ENCODE measurements at places on chromosomes 7 and 10.
A peak's percentile ranks its signal among the peaks of the same experiment; 100 is the strongest.

GRCh38 chr7:30851651-30852307, 59.9 kb upstream of the AQP1 start:
- DNase-seq, result no peak

DNA sequence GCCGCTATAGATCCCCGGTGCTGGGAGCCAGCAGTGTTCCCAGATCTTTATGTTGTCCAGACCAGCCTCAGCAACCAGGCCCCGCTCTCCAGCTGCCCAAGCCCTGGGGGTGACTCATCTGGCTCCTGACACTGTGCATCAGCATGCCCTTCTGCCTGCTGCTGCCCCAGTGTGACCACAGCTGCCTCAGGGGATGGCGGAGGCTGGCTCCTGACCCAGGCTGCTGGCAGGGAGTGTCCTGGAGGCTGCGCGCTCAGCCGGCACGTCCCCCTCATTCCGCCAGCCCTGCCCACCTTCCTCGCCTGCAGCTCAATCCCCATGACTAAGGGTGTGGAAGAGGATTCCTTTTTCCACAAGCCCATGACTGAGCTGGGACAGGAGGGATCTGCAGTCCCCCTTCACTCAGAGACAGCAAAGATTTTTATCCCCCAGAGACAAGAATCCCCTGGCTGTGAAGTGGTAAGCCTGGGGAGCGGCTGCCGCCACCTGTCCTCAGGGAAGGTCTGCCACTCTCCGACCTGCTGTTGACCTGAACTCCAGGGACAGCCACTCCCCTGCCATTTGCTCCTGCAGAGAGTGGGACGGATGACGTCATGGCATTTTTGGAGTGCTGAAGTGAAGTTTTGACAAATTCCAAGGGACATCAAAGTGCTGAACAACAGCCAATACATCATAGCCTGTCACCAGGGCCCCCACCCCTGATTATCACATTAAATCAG, 182.8 kb upstream of the BMPER start:
- peak; percentile 15 for DNase-seq

DNA sequence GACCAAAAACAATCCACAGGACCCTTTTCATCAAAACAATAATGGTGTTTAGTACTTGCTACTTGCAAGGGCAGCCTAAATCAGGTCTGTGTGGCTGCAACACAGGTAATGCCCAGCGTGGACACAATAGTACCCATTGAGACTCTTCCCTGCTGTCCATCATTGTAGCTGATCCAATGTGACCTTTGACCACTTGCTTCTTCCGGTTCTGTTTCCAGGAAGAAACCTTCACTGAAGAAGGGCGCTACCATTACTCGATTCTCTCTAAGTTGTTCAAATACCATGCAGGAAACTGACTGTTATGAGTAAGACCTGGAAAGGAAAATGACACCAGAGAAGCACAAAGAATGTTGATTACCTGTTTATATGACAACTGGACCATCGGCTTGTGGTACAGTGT, 1077.3 kb downstream of the KCNMA1 start:
- no peak for DNase-seq

DNA sequence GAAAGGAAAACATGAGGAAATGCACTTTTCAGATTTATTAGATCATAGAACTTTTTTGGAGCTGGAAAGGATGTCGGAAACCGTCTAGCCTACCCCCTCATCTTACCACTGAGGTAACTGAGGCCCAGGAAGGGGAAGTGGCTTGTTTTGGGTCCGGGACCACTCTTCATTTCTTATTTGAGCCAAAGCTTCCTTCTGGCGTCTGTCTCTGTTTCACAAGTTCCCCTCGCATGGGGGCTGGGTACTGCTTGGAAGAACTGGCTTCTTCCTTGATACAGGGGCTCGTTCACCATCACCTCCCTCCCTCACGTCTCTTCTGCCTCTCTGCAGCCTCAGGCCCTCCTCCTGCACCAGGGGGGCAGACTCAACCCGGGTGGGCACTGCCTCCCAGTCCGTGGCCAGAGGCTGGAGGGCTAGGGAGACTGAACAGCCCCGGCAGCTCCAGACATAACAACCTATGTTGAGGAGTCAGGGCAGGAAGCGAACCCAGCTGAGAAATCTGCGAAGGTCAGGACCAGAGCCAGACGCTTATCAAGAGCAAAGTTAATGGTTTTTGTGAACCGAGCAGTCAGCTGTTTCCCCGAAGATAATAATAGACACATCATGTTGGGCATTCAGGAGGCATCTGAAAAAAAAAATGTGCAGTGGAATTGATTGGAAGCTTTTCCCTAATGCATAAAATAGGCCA, 12.9 kb downstream of the HTRA1 start:
- DNase-seq, result no peak

GRCh38 chr7:43385309-43385680, 197.6 kb upstream of the STK17A start:
- DNase-seq, result no peak

DNA sequence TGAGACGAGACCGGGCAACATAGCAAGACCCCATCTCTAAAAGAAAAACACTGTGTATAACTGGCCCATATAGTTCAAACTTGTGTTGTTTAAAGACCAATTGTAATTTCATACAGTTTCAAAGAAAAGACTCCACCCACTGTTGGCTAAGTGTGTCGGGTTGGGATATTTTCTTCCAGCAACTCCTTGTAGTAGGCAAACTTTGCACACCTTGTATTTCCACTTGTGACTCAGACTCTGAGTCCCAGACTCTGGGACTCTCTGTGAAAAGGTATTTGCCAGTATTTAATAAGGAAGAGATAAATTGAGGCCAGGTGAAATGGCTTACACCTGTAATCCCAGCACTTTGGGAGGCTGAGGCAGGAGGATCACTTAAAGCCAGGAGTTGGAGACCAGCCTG, 29.3 kb upstream of the RHBDD2 start:
- DNase-seq, result no peak

DNA sequence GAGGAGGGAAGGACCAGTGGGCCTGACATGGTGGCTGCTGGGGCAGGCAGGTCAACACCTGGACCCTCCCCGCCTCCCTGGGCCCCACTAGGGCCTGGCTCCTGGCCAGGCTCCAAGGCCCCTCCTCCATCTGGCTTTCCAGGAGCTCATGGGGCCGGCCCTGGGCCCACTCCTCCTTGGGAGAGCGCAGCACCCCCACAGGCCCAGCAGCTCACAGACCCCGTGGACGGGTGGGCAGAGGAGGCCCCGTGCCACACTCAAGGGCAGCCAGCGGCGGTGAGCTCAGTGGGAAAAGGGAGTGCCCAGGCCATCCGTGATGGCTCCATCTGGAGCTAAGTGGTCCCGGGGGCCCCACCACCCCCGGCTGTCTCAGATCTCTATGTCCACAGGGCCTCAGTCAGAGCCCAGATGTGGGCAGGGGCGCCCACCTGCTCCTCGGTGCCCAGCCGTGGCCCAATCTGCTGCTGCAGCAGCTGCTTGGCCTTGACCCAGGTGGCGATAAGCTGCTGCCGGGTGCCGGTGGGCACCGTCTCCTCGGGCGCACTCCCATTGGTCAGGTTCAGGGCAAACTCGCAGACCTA, 32.8 kb downstream of the CFAP46 start:
- no peak for DNase-seq

DNA sequence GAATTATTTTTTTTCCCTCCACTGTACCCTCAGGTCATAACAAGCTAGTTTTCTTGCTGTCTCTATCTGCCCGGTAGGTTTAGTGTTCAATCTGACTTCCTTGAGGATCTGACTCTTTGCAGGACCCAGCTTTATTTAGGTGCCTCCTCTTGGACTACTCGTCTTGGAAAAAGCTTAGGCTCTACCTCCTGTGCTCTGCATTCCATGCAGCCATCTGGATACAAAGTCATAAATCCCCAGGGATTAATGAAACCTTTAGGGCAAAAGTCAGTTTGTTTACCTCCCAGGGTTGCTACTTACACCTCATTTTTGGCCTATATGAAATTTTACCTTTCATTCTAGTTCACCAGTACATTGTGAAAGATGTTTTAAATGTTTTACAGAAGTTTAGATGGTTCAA, 8.0 kb downstream of the STAG3 start:
- no peak for DNase-seq

- no peak for DNase-seq
These were observed 185.0 kb downstream of the ELFN1 start for GRCh38 chr7:1854866-1855724.

GRCh38 chr10:26391701-26392695, 46.1 kb upstream of the APBB1IP start:
- DNase-seq, result no peak

DNA sequence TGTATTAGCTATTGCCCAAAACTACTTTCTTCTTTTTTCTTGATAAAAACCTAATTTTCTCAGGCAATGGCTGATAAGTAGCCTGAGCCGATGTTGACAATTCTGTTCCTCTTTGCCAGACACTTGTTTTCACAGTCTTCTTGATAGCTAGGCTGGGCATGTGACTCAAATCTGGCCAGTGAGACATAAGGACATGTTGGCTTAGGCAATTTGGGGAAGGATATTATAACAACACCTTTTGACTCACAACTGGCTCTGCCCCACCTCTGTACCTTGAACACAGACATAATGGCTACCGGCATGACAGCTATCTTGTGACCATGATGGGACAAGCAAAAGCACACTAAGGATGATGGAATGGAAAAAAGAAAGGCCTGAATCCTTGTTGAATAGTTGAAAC, 72.9 kb upstream of the GPR22 start:
- no peak for DNase-seq

DNA sequence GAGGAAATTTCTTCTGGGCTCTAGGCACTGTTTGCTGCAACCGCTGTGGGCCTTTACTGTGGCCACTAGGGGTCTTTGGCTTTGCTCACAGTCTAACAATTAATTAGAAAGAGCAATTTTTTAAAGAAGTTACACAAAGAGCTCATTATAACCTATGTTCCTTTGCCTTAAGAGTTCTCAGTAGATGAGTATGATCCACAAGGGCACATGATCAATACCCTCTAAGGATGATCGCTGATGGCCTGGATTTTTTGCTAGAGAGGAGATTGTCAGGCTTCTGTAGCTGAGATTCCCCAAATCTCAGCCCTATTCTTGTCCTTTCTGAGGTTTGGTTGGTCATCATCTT, 80.8 kb upstream of the RHOBTB1 start:
- DNase-seq, result peak; percentile 21

DNA sequence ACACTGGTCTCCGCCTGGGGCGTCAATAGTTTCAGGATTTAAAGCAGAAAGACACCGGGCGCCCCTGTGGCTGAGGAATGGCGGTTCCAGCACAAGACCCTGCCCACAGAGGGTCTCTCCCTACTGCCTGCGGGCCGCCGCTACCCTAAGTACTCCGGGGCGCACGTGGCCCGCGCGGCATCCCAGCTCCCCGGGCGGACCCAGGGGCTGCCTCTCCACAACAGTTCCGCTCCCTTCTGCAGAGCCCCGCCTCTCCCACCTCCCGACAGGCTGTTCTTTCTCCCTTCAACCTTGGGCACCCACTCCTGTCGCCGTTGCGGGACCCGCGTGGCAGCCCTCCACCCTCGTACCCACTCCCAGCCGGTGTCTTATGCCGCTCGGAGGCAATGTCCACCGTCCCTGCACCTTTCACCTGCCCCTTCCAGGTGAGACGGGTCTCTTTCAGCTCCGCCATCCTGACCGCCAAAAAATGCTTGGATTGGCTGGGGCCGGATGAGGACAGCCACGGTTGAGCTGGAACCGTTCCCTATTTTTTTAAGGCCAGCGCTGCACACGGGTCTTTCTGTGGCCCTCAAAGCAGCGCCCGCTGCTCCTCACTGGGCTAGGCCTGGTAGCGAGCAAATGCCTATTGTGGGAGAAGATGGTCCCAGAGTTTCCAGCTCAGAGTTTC, 1.6 kb upstream of the NKX2-3 start:
- DNase-seq, result no peak

DNA sequence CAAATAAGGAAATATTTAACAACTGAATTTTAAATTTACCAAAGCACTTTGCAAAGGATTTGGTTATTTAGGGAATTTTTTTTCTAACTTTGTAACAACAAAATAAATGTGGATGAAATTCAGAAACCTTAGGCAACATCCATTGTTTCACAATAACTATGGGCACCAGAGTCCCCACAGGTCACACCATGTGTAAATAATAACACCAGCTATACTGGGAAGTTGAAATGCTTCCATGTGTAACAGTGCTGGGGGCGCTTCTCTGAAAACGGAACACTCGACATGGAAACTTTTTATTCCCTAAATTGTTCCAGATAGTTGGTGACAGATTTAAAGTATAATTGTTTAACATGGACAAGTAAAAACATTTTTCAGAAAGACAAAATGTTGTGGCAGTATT, 818.6 kb downstream of the TNS3 start:
- no peak for DNase-seq

DNA sequence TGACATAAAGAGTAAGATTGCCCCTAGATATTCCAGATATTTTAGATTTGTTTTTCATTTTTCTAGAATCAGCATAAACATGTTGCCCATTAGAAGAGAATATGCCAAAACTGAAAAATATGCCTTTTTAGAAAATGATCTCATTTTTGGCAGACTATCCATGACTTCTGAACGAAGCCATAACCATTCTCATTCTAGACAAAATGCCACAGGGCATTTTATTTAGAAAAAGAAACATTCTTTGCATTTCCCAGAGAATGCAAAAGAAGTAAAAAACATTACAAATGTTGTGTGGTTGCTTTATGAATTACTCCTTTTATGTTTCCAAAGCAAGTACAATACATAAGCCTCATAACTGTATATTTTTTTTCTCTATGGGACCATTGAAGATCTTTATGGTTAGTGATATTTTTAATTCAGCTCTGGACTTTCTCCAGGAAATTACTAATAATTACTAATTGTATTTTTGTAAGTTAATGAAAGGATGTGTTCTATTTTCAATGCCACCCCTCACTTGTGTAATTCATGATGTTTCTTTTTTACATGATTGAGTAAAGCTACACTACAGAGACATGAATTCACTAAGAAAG, 109.6 kb upstream of the SEM1 start:
- DNase-seq, result no peak

DNA sequence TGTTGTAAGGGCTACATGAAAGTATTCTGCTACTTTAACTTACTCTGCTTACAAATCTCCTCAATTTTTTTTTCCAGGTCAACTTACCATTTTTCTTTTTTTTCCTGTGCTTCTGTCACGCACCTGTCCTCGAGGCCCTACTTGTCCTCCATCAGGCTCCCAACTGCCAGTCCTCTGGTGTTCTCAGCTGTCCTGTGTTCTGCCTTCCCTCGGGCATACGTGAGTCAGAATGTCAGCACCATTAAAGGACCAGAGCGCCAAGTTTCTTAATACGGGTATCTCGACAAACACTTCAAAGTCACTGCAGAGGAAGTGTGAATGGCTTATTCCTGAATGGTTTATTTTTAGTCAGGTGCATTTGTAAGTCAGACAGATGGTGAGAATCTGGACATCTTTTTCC, at the start of gene TEX47:
Gene TEX47, minus strand, starts transcription at position 185 of the 400 bp plus-strand sequence. CDS start 795 bp downstream, outside the sequence.
- no peak for DNase-seq

Measured in NCI-H460 (cell line).